Ureter (tissue), 1 donor: ENCODE measurements at places on chromosomes 3 and 15. TPM values are rescaled to one million over a fixed set of nuclear protein-coding genes. Genes with fewer than 3 reads are reported as not detected.

GRCh38 chr3:69791919-69792399 is 52.7 kb downstream of the MITF start:
- DNase-seq, result no peak

- DNase-seq, result no peak
Measured at GRCh38 chr3:111848283-111848682, 10.8 kb upstream of the PHLDB2 start.

PFKFB4 gene
- 7.4 TPM for total RNA-seq

STXBP5L gene
- total RNA-seq, result 8.3 TPM

DNA sequence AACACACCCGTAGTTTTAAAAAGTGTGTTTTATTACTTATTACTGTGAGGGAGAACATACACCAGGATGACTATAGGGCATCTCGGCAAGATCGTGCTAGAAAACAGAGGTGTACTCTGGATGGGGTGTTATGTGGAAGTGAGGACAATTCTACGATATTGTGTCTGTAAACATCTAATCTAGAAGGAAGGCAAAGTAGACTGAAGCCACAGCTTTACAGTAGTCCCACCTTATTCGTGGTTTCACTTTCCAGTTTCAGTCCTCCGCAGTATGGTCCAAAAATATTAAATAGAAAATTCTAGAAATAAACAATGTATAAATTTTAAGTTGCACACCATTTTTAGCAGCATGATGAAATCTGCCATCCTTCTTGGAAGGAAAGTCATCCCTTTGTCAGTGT is 277.9 kb downstream of the UNC13C start:
- DNase-seq, result no peak
